ENCODE measurements at places on chromosomes 13 and 19.

- no peaks in the 10 kb centered on the region for H3K36me3 ChIP-seq
- peaks cover 14% of the 10 kb centered on the region for H3K27me3 ChIP-seq
Measured at GRCh38 chr13:29499506-29500165, 95.9 kb downstream of the SLC7A1 start.

GRCh38 chr13:51601601-51602565, 17.6 kb downstream of the WDFY2 start:
- H3K27me3 ChIP-seq = no peaks in the 10 kb centered on the region
- H3K36me3 ChIP-seq = no peaks in the 10 kb centered on the region
- H3K4me1 ChIP-seq = peaks cover 4% of the 10 kb centered on the region
- H3K27ac ChIP-seq = no peak overlapping the region
- no peak overlapping the region for H3K4me3 ChIP-seq

GRCh38 chr19:30731591-30731990, 359.4 kb downstream of the ZNF536 start:
- no peaks in the 10 kb centered on the region for H3K27me3 ChIP-seq
- H3K27ac ChIP-seq = no peak overlapping the region
- H3K4me3 ChIP-seq = no peak overlapping the region
- DNase-seq = no peak

DNA sequence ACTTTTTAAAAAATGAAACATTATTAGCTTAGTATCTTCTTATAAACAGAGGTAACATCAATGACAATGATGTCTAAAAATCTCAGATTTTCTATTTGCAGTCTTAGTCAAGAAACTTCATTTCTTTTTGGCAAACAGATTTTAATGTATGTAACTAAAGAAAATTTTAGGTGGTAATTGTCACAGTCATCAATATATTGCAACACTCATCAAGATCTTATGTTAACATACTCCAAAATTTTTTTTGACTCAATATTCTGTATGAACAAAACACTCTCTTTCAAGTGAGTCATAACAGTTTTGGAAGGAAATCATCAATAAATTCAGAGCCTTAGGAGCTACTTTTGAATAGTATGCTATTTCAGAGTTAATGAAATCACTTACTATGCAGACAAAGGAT, 1507.6 kb downstream of the SLITRK1 start:
- H3K4me1 ChIP-seq = no peaks in the 10 kb centered on the region
- no peaks in the 10 kb centered on the region for H3K36me3 ChIP-seq
- H3K27ac ChIP-seq = no peak overlapping the region
- H3K4me3 ChIP-seq = no peak overlapping the region

DNA sequence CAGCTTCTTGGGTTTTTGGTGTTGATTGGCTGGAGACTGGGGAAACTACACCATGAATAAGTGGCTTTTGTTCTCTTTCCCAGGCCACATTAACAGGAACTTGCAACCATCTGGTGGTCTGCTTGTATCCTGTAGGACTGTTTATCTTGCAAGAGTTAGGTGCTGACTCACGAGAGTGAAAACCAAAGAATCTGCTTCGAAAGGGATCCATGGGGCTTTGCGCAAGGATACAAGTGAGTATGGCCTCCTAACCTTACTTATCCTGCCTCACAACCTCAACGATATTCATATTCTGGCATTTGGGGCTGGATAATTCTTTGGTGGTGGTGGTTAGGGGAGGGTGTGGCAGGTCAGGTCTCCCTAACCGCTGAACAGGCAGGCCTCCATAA, 4.7 kb upstream of the SIGLECL1 start:
- no peaks in the 10 kb centered on the region for H3K36me3 ChIP-seq
- peaks cover 8% of the 10 kb centered on the region for H3K27me3 ChIP-seq
- H3K27ac ChIP-seq = no peak overlapping the region
- no peaks in the 10 kb centered on the region for H3K4me1 ChIP-seq
- DNase-seq = peak; percentile 8
- no peak overlapping the region for H3K4me3 ChIP-seq

GRCh38 chr13:44806826-44807225, 182.4 kb downstream of the NUFIP1 start:
- no peaks in the 10 kb centered on the region for H3K27me3 ChIP-seq
- no peaks in the 10 kb centered on the region for H3K4me1 ChIP-seq
- H3K36me3 ChIP-seq = no peaks in the 10 kb centered on the region
- H3K27ac ChIP-seq = no peak overlapping the region

DNA sequence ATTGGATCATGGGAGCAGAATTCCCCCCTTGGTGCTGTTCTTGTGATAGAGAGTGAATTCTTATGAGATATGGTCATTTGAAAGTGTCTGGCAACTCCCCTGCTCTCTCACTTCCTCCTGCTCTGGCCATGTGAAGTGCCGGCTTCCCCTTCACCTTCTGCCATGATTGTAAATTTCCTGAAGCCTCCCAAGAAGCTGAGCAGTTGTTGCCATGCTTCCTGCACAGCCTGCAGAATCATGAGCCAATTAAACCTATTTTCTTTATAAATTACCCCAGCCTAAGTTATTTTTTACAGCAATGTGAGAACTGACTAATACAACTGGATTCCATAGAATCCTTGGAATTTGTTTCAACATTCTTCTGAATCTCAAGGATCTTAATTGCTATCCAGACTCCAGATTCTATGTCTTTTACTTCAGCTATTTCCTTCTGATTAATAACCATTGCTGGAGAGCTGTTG, 328.1 kb downstream of the SLITRK5 start:
- H3K4me3 ChIP-seq = no peak overlapping the region
- H3K4me1 ChIP-seq = no peaks in the 10 kb centered on the region
- no peak for DNase-seq
- no peak overlapping the region for H3K27ac ChIP-seq
- no peaks in the 10 kb centered on the region for H3K36me3 ChIP-seq
- no peaks in the 10 kb centered on the region for H3K27me3 ChIP-seq

GRCh38 chr13:43077046-43077445, 53.7 kb downstream of the DNAJC15 start:
- no peak for DNase-seq
- peaks cover 4% of the 10 kb centered on the region for H3K4me1 ChIP-seq
- H3K27me3 ChIP-seq = no peaks in the 10 kb centered on the region
- peaks cover 12% of the 10 kb centered on the region for H3K36me3 ChIP-seq
- H3K27ac ChIP-seq = no peak overlapping the region
- no peak overlapping the region for H3K4me3 ChIP-seq
